Globus pallidus (tissue), 1 donor: ENCODE measurements at places on chromosomes 11 and 22.

- DNase-seq = peak; percentile 91
Measured at GRCh38 chr11:65416341-65416824, 6.2 kb upstream of the NEAT1 start.

DNA sequence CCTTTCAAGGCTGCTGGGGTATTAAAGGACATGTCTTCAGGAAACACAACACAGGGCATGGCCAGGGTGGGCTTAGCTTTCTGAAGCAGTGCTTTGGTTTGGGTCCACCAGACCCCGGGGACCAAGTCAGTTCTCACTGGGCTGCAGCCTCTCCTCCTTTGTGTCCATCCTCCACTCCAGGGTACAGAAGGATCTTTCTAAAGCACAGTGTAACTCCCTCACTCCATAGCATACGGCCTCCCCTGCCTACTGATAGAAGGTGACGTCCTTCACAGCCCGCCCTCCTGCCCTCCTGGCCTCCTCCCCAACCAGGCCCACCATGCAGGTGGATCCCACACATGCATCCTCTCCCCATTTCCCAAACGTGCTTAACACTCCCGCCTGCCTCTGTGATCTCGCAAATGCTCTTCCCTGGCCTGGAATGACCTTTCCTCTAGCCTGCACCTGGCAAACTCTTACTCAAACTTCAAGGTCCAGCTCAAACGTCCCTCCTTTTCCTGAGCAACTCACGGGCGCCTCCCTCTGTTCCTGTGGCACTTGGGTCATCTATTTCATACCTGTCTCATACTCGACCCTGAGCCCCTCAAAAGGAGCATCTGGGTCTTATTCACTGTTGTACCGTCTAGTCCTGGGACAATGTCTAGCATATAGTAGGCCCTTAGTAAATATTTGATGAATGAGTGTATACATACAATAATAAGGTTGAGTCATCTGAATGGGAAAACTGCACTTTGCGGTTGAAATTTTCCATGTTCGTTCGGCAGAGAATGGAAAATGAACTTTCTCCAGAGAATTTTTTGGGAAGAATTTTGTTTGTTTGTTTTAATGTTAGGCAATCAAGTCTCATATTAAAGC is 187.7 kb downstream of the EFCAB6 start:
- no peak for DNase-seq

GRCh38 chr22:19823902-19824211 is 30.8 kb downstream of the GNB1L start:
- no peak for DNase-seq

GRCh38 chr11:46321757-46322156 is 25.5 kb upstream of the DGKZ start:
- no peak for DNase-seq

DNA sequence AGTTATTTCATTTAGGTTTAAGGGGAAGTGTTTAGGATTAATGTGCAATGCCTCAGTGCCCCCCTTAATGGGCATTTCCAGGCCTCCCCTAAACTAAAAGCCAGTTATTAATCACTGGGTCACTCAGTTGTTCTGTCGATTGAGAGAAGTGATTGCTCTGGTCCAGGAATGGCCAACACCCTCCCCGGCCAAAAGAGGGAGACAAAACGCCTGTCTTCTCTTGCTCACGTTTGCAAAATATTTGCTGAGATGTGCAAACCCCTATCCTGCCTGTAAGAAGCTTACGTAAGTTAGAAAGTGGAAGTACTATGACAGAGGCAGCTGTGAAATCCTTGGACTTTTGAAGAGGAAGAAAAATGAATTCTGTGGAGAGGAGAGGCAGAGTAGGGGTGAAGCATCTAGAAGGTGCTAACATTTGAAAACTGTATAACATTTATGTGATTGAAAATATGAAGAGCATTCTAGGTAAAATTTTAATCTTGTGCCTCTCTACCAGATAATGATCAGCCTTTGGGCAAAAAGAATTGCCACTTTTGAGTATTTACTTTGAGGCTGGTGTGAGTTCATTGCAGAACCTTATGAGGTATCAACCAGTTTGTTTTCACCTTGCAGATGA is 37.7 kb downstream of the NTM start:
- peak; percentile 55 for DNase-seq

DNA sequence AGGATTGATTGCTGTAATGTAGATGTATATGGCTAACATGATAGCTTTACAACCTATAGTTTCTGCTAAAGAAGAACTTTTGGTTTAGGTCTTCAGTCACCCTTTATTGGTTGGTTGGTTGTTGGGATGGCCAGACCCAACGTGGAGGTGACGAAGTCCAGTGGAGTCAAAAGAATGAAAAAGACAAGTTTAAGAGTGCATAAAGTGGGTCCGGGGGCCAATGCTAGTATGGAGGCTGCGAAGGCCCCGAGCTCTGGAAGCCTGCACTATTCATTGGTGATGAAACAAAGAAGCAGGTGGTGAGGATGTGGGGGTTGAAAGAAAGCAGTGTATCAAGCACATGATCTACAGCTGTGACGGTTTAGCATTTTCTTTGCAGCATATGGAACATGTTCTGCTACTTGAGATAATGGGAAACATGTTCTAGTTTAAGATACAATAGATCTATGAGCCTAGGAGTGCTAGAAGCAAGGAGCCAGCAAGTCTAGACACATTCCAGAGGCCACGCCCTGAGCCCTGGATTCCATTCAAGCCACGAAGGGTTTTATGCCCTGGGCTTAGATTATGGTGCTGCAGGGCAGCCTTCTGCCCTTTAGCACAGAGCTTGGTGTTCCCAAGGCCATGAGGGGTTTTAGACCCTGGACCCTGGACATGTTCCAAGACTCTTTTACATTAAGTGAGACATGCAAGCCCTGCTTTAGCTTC is 6.3 kb downstream of the TCP11L1 start:
- DNase-seq = no peak

DNA sequence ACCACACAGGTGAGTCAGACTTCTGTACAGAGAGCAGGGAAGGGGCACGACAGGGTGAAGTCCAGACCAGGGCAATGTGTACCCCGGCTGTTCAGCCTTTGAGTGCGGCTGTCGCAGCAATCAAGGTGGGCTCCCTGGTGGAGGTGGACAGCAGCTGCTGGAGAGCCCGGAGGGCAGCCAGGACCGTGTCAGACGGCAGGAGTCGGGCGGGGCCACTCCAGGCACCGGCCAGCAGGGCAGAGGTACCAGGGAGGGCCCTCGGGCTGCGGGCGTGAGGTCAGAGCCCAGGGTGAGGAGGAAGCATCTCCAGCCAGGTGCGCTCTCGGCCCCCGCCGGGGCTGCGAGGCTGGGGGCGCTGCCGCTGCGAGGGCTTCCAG is 802 bp upstream of the PIM3 start:
- DNase-seq = peak; percentile 38

- DNase-seq = no peak
Measured at GRCh38 chr11:8047382-8047781, 33.6 kb upstream of the TUB start.

DNA sequence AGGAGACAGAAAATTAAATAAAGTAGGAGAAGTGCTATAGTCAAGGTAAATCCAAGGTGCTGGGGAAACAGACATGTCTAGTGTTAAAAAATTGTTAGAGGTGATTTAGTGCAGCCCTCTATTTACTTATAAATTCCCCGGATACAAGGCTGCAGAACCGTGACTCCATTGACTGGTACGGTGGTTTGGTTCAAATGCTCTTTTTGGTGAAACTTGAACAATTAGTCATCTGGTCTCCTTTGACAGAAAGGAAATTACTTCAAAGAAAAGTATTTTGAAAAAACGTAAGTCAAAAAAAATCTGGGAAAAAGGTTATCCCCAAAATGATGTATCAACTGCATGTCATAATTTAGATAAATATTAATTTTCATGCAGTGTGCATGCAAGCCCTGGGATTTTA is 399.2 kb downstream of the CNTN5 start:
- no peak for DNase-seq

GRCh38 chr11:134760299-134760698 is 348.3 kb upstream of the B3GAT1 start:
- no peak for DNase-seq

- DNase-seq = no peak
Measured at GRCh38 chr11:123357353-123357989, 72.6 kb upstream of the GRAMD1B start.
